Stimulated activated CD8-positive, alpha-beta memory T cell treated with anti-CD3 and anti-CD28 coated beads, Interleukin-7, amount 100 ng/mL, for 1 hour (primary cell): ENCODE measurements at places on chromosomes 13 and 19.

DNA sequence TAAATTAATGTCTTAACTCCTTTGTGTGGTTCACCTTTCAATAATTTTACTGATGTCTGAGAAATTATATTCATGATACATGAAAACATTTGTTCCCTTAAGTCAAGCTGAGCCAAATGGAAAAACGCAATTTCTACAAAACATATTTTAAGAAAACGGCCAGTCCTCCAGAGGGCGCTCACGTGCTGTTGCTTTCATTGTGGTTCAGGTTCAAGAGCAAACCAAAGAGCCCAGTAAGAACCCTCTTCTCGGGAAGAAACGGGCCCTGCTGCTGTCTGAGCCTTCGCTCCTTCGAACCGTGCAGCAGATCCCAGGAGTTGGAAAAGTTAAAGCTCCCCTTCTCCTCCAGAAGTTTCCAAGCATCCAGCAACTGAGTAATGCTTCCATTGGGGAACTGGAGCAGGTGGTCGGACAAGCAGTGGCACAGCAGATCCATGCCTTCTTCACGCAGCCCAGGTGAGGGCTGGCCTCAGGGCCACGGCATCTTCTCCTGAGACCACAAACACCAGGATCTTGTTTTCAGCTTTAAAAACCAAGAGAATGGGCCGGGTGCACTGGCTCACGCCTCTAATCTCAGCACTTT is 4.3 kb downstream of the FAAP24 start:
- DNase-seq = peak; percentile 64

- DNase-seq = no peak
Observed at GRCh38 chr13:111913761-111914140, 153.2 kb upstream of the SOX1 start.

GRCh38 chr13:74389056-74389455 is 254.9 kb upstream of the KLF12 start:
- no peak for DNase-seq

GRCh38 chr13:33678906-33679657 is 138.9 kb upstream of the RFC3 start:
- peak; percentile 2 for DNase-seq

- DNase-seq = no peak
Observed at GRCh38 chr19:5356918-5357317, 16.3 kb upstream of the PTPRS start.

- no peak for DNase-seq
Observed at GRCh38 chr19:53538378-53539109, 599 bp downstream of the ZNF331 start.

- DNase-seq = no peak
Observed at GRCh38 chr19:4781801-4782200, 9.7 kb upstream of the FEM1A start.

GRCh38 chr19:31531326-31531725 is 182.1 kb upstream of the TSHZ3 start:
- no peak for DNase-seq

- no peak for DNase-seq
Observed at GRCh38 chr13:111111376-111111937, 3.7 kb upstream of the ARHGEF7 start.

- DNase-seq = no peak
Observed at GRCh38 chr13:44104197-44104490, 224.4 kb downstream of the LACC1 start.

DNA sequence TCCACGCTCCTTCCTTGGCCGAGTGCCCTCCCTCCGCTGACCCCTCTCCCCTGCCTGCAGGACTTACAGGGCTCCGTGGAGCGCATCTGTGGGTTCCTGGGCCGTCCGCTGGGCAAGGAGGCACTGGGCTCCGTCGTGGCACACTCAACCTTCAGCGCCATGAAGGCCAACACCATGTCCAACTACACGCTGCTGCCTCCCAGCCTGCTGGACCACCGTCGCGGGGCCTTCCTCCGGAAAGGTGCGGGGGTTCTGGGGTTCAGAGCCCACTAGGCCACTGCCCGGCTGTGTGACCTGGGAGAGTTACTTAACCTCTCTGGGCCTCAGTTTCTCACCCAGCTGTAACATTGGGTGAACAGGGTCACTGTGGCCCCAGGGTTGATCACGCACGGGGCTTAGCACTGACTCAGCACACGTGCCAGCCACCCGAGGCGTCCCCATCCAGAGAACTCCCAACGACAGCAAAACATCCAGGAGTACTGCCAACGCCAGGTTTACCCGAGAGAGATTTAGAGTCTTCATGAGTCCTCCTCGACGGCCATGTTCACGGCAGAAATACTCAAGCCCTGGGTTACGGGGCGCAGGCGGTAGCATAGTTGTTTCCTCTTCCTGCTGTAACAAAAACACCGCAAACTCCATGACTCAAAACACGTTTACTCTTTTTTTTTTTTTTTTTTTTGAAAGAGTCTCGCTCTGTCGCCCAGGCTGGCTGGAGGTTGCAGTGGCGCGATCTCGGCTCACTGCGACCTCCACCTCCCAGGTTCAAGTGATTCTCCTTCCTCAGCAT is 9.7 kb upstream of the SPACA4 start:
- DNase-seq = no peak

- no peak for DNase-seq
Observed at GRCh38 chr13:94317063-94317491, 162.4 kb downstream of the DCT start.

DNA sequence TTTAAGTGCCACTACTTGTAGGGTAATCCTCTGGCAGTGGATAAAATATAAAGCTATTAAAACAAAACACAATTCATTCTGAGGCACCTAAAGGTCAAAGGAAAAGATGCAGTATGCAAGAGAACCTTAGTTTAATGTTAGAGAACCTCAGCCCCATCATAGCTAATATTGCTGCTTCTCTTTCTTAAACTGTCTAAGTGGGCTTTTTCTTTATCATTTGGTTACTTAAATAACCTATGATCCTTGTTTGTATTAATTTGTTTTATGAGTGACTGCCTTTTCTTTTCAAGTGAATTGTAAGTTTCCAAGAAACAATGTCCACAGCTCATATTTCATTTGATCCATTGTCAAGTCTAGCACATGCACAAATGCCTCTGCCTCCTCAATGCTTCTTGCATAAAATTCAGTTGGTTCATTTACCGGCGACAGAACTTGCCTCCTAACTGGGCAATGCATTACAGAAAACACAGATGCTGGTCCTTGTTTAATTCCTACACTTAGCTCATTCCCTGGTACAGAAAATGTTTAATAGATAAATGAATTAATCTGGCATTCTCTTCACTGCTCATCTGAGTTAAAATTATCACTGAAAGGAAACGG is 1049.8 kb downstream of the OLFM4 start:
- DNase-seq = no peak
